ENCODE measurements at places on chromosomes 12 and 14. TPM values are rescaled to one million over a fixed set of nuclear protein-coding genes. Genes with fewer than 3 reads are reported as not detected.

The FERMT2 gene
- total RNA-seq: 128 TPM

The CARMIL3 gene
- total RNA-seq: 0.17 TPM

The PCK2 gene
- total RNA-seq: 33.9 TPM

The PPM1H gene
- total RNA-seq: 3.1 TPM

The ACSM4 gene
- not detected for total RNA-seq

DNA sequence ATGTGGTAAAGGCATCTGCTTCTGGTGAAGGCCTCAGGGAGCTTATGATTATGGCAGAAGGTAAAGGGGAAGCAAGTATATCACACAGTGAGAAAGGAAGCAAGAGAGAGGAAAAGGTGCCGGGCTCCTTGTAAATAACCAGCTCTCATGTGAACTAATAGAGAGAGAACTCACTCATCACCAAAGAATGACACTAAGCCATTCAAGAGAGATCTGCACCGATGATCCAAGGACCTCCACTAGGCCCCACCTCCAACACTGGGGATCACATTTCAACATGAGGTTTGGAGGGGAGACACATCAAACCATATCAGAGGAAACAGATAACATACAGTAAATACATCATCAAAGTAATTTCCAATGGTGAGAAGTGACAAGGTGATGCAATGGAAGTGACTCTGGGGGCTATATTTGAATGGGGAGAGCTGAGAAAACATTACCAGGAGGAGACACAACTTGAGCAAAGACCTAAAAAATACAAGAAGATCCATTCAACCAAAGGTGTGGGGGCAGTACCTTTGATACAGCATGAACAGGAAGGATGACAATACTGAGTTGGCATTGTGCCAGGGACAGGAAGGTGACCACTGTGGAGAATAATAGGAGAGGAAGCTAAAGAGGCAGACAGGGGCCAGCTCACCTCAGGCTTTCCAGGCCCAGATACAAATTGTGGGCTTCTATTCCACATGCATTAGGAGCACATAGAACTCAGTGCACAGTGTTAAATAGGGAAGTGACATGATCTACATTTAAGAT lies 134.4 kb upstream of the GRIP1 start:
- no peak for DNase-seq

DNA sequence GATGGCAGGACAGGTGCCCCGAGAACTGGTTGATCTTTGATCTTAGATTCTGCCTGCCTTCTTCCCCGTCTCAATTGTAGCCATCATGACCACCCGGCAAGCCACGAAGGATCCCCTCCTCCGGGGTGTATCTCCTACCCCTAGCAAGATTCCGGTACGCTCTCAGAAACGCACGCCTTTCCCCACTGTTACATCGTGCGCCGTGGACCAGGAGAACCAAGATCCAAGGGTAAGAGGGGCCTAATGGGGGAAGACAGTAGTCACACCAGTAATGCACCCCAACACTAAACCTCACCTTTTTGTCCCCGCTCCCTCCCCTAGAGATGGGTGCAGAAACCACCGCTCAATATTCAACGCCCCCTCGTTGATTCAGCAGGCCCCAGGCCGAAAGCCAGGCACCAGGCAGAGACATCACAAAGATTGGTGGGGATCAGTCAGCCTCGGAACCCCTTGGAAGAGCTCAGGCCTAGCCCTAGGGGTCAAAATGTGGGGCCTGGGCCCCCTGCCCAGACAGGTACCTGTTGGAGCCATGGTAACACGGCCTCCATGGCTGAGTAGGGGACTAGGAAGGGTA lies 556 bp downstream of the TROAP start:
- DNase-seq: no peak

DNA sequence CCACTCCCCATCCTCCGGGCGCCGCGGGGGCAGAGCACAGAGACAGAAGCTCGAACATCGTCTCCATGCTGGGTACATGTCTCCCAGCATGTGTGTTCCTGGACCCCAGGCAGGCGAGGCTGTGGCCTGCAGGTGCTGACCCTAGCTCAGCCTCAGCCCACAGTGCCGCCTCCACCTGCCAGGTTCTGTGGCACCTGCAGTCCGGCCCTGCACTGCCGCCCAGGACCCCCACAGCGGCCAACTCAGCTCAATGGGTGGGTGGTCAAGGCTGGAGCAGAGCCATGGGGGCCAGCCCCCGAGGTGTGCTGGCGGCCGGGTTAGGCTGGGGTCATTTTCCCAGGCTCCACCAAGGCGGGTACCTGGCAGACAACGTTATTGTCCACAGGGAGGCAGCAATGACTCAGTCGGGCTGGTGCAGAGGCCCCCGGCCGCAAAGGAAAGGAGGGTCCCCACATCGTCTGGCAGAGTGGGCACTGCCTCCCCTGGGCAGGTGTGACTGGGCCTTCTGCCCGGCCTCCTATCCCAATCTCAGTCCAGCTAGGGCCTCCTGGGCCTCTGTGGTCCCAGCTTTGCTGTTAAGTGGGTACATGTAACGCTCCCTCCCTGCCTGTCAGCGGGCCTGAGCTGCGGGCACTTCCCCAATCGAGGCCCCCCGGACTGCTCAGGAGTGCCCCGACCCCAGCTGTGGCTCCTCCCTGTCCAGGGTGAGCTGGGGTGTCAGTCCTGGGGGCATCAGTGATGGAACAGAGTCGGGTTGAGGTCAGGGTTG lies 20.2 kb upstream of the NUDT14 start:
- no peak for DNase-seq

DNA sequence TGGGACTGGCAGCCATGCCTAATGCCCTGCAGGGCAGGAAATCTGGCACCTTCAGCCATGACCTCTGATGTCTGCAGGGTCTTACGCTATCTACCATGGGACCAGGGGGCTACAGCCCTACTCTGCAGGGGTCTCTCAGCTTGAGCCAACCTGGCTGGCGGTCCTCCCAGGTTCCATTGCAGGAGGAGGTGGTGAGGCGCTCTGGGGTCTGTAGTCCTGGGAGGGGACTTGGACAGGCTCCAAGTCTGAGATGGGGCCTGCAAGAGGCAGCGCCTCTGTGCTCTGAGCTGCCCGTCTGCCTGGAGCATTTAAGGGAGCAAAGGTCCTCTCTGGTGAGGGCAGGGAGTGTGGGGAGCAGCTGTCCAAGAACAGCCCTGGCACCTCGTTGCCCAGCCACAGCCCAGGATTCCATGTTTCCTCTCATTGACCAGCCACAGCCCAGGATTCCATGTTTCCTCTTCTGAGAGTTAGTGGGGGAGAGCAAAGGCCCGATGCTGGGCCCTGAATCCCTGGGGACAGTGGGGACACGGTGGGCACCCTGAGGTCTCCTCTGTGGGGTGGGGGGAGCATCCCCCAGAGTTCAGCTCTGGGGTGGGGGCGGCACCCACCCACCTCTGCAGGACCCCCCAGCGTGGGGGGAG lies 655 bp downstream of the PLD4 start:
- DNase-seq: no peak

- no peak for DNase-seq
These were observed 11.5 kb downstream of the ADAMTS20 start for GRCh38 chr12:43540470-43540869.

DNA sequence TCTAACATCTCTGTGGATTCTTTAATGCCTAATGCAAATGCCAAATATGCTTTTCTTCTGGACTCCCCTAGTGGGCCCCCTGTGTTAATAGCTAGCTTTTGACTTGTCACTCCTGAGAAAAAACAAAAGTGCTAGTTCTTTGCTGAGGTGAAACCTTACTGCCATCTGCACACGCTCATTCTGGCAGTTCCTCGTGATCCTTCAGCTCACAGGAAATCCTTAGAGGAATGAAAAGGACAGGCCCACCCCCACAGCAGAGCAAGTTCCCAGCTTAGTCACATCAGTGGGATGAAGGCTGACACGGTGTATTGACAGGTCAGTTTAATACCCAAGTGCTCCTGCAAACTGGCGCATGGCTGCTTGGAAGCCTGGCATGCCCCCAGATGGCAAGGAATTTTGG lies 165.1 kb upstream of the ATP2B1 start:
- peak; percentile 42 for DNase-seq

DNA sequence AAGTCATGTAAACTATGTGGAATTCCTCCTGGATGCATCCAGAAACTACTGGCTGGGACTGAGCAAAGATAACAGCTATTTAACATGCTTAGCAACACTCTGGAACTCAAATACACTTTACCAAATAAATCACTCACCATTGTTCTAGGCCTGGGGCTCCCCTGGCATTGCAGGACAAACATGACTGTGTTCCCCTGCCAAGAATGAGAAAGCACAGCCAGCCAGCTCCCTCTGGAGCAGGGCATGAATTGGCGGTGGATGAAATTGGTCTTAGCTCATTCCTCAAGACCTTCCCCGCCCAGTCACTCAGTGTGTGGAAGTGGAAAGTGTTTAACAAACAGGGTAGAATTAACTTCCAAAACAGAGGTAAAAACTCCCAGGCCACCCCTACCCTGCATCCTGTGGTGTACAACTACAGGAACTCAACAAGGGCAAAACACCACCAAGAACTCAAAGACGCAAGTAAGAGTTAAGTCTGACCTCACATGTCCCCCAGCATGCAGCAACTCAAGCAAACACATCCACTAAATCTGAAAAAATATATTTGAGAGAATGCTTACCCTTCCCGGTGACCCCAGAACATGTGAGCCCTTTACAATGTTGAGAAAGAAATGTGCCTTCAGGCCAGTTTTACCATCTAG lies 58.4 kb upstream of the BDKRB2 start:
- peak; percentile 77 for DNase-seq

DNA sequence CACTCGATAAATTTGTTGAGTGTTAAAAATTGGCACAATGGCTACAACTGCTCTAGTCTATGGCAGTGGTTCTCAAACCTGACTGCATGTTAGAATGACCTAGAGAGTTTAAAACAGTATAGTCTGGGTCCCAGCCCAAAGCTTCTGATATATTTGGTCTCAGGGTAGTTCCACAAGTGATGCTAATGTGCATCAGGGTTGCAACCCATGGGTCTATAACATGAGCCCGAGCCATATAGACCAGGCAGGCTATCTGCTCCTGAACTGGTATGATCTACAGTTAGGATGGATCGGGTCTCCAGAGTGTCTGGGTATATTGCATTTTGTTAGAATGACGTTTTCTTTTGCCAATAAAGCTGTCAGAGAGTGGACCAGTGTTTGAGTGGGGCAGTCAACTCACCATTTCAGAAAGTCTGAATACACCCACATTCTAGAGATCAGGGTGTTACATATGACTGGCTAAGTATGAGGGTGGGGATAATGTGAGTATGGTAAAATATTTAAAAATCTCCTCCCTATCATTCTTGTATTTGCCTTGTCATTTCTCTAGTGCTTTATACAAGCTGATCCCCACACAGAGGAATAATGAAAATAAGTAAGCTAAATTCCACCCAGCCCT lies 80.9 kb downstream of the FRMD6 start:
- DNase-seq: no peak

DNA sequence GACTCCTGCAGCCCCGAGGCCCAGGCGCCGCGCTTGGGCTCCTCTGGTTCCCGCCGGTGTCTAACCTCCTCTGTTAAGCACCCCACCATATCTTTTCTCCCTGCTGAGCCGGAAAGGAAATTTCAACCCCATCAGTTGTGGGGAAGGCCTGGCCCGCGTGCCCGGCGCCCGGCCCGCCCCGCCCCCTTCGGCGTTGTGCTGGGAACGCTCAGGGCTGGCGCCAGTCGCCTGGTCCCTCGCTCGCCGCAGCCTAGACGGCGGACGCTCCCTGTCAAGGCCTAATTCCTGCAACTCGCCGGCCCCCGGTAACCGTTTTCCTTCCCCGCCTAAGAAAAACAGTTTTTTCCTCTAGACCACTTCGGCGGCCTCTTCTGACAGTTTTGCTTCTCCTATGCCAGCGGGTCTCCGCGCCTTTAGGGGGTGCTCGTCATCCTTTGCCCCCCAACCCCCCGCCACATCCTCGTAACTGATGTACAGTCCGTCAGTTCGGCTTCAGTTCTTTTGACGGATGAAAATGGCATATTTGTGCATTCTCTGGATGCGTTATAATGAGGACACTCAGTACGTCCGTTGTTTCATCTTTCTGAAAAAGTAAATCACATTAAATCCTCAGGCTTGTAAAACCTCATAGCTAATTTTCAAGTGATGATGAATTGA lies 506 bp upstream of the NAP1L1 start:
- no peak for DNase-seq

DNA sequence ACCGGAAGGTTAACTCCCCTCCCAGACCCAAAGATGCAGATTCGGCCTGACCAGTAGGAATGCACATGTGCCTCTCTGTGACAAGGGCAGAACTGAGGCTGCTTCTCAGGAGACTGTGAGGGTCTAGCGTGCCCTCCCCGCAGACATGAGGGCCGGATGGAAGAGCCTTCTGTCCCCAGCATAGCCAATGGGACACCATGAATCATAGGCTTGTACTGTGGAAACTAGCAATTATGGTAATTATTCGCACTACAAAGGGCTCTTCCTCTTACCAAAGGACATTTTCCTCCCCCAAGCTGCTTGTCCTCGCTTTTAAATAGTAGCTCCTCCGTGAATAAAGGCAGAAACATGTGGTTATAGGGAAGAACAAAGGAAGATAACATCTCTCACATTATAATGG lies 6.2 kb downstream of the COA8 start:
- DNase-seq: no peak

- peak; percentile 73 for DNase-seq
These were observed 240.7 kb upstream of the PLEKHG7 start for GRCh38 chr12:92462049-92462448.

- DNase-seq: no peak
These were observed 18.4 kb upstream of the PRPF39 start for GRCh38 chr14:45065540-45065939.

DNA sequence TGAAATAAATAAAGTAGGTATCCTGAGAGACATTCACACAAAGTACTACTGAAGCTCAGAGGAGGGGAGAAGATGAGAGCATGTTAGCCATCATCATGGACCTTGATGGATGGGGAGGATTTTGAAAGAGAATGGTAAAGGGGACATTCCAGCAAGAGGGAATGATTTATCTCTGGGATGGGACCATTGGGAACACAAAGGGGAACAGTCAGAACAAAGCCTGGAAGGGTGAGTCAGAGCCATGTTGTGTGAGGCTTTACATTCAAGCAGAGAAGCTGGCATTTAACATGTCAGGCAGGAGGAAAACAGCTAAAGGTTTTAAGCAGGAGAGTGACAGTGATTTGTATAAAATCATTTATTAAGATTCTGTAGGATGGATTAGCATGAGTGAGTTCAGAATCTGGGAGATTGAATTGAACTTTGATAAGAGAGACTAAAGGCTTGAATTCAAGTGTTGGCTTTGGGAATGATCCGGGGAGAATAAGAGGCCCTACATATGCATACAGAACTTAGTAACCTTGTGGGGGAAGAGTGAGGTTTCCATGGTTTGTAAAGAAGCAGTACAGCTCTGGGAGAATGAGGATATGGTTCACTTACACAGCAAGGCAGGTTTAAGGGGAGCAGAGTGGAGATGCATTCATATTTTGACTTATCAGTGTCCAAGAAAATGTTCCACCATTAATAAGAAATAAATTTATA lies 174.4 kb downstream of the SYT10 start:
- DNase-seq: no peak

GRCh38 chr12:87687362-87687761 lies 341.8 kb downstream of the C12orf50 start:
- DNase-seq: peak; percentile 74

All from fibroblast of lung (primary cell).